ENCODE measurements at places on chromosomes 1 and 21. TPM values are rescaled to one million over a fixed set of nuclear protein-coding genes. Genes with fewer than 3 reads are reported as not detected.

GRCh38 chr1:150613061-150613920, 16.1 kb downstream of the ENSA start:
- peak; percentile 88 for DNase-seq

DNA sequence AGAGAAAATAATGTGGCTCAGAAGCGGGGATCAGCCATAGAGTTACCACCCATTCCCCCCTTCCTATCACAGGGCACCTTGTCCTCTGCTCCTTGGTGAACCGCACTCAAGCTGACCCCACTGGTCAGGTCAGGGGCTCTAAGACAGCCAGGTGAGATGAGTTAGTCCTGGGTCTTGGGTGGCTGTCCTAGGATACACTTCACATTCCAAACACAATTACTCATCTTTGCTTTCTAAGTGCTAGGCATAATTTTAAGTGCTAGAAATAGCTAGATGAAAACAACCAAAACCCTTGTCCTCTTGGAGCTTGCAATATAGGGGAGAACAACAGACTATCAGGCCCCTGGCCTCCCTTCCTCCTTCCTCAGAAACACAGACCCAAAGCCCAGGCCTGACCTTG, 7.8 kb upstream of the MUTYH start:
- DNase-seq = no peak

DNA sequence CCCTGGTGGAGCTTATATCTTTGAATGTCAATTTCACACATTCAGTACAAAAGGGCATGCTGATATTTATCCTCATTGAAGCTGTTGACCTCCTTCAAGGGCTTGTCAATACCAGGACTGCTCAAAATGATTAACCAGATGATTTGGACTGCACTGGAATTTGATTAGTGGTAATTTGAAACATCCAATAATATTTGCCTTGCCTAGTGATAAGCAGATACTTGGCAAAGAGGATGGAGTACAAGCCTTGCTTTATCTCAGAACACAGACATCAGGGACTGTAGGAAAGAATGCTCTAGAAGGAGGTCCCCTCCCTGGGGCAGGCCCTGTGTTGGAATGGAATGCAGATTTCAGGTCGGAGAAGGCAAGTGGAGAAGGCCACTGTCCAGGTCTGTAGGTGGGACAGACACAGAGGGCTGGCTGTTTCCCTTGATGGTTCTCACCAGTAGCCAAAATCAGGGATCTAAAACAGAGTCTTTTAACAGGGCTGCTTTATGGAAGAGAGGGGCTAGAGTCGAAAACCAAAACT, 64.8 kb upstream of the ZNF648 start:
- no peak for DNase-seq

- no peak for DNase-seq
These were observed 331.2 kb downstream of the PLPP3 start for GRCh38 chr1:56248138-56248537.

GRCh38 chr1:82227306-82228095, 426.8 kb downstream of the ADGRL2 start:
- no peak for DNase-seq

GRCh38 chr1:244075247-244075722, 24.2 kb downstream of the ZBTB18 start:
- DNase-seq = no peak

- no peak for DNase-seq
These were observed 95.0 kb downstream of the SLC30A10 start for GRCh38 chr1:219833214-219833815.

DNA sequence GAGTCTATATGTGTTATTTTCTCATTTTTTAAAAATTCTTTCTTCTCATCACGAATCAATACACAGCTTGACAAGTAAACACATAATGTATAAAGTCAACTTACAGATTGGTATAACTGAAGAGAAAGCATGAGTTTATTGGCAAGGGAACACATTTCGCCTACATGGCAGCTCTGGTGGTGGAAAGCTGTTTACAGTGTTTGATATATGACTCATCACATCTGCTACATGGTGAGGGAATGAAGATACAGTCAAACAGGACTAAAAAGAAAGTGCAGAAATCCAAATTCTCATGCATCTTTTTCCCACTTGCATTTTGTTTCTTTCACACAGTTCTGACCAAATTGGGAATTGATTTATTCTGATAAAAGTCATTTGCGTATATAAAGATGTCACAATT, 122.2 kb upstream of the ADGRL4 start:
- peak; percentile 46 for DNase-seq

DNA sequence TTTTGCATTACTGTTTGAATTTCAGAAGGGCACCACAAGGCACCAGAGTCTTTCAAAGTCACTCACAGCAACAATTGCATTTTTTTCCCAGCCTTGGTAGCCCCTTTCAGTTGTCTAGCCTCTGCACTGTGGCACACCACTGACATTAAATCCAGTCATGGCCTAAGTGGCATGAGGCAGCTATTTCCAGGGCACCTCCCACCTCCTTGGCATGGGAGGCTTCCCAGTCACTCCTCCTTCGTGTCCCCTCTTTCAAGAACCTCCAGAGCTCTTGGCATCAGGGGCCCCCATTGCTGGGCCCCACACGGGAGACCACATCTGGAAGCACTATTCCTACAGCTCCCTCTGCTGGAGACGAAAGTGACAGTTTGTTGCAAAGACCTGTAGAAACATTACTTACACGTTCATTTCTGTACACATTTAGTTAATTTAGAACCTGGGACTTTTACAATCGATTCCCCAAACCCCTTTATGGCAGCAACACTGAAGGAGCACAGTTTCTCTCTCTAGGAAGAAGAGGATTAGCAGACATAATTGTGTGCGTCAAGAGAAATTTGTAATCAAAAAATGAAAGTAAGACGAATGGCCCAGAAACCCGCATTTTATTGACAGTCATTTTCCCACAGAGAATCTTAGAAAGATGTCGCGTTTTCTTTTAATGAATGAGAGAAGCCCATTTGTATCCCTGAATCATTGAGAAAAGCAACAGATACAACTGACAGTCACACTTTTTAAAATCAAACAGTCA, 5.7 kb upstream of the CHD5 start:
- DNase-seq = no peak

DNA sequence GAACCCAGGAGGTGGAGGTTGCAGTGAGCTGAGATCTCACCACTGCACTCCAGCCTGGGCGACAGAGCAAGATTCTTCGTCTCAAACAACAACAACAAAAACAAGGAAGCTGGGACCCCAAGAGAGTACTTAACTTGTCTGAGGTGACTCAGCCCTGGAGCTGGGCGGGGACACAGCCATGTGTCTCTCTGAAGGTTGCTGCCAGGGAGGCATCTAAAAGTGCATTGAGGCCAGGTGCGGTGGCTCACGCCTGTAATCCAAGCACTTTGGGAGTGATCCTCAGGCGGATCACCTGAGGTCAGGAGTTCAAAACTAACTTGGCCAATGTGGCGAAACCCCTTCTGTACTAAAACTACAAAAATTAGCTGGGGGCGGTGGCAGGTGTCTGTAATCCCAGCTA, 7.7 kb downstream of the IFI6 start:
- DNase-seq = no peak

- no peak for DNase-seq
These were observed 8.0 kb downstream of the SDHB start for GRCh38 chr1:17045634-17046333.

DNA sequence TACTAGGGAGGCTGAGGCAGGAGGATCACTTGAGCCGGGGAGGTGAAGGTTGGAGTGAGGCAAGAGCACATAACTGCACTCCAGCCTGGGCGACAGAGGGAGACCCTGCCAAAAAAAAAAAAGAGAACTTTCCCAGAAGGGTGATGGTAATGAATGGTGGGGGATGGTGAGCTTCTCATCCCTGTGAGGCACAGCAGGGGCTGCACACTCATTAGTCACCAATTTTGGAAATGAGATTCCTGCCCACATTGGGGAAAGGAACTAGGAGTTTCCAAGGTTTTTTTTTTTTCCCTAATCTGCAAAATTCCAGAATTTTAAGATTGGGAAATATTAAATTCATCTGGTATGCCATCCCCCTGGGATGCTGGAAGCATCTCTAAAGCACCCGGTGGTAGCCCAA, 50.2 kb upstream of the SSBP3 start:
- no peak for DNase-seq

DNA sequence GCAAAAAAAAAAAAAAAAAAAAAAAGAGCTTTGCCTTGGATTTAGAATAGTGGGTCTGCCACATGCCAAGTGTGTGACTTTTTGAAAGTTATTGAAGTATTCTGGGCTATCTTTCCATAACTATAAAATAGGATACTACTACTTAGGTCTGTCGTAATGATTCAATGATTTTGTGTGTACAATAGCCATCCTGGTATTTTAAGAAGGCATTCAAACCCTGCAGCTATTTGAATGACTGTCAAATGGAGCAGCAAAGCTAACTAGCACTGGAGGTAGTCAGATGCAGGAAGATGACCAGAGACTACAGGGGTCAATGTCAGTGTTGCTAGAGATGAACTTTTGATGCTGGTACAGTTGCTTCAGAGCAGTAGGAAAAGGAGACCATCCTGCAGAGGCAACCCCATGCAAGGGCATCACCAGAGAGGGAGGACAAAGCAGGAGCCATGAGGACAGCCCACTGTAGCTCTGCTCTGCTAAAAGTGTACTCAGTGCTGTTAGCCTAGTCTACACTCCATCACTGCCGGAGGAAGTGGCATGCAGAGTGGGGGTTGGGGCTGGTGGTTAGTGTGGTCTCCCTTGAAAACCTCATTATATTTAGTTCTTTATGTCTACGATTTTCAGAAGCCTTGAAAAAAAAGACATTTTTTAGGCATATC, 29.0 kb downstream of the DUSP10 start:
- no peak for DNase-seq

- DNase-seq = no peak
These were observed 23.4 kb downstream of the VAV3 start for GRCh38 chr1:107941531-107941930.

- DNase-seq = no peak
These were observed 120.2 kb downstream of the MRPL39 start for GRCh38 chr21:25487046-25487594.

DNA sequence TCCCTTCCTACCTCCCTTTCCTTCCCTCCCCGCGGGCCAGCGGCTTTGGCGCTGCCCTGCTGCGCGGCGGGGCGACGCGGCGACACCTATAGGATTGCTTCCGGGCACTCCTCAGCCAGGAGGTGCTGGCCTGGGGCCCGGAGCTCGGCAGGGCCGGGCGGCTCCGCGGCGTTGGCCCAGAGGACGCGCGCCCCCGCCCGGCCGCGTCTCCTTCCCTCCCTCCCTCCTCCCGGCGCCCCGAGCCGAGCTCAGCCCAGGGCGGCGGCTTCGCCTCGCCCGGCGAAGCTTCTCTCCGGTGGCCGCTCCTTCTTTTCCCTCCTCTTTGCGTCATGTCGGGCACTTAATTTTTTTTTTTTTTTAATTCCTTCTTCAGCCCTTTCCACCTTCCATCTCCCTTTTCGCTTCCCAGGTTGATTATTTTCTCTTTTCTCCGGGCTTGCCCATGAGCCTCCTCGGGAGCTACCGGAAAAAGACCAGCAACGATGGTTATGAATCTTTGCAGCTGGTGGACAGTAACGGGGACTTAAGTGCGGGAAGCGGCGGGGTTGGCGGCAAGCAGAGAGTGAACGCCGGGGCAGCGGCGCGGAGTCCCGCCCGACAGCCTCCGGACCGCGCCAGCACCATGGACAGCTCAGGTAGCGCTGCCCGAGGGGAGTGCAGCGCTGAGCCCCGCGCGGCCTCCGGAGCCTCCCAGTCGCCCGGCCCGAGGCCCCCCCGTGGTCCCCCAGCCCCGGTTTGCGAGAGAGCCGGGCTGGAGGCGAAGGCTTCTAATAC, at the start of gene DNAJC6:
DNAJC6 (plus strand) TSS at position 240 of the 774 bp plus-strand sequence; CDS start at position 443, 203 bp downstream.
- no peak for DNase-seq

- no peak for DNase-seq
These were observed 654.6 kb downstream of the ADGRL2 start for GRCh38 chr1:82455342-82455741.

Gene RGS13
- total RNA-seq = not detected

Gene TMEM54
- 61.5 TPM for total RNA-seq

Gene ABCG1
- total RNA-seq = 0.80 TPM

Gene PDC
- total RNA-seq = not detected

Gene NCF2
- total RNA-seq = 0.10 TPM

Gene SH3BGRL3
- total RNA-seq = 193 TPM

Gene PRMT6
- 11.5 TPM for total RNA-seq

Gene CHIA
- total RNA-seq = not detected

Gene AADACL4
- total RNA-seq = not detected

Gene TSEN15
- total RNA-seq = 31.4 TPM

Gene TEX38
- total RNA-seq = not detected

Gene AUNIP
- 12.2 TPM for total RNA-seq

Gene ZNF683
- not detected for total RNA-seq

Gene CLIC6
- total RNA-seq = 0.05 TPM

Gene TFF3
- total RNA-seq = 8.9 TPM

Gene SYT14
- total RNA-seq = not detected

Data from Panc1 (cell line).